A549 treated with ZK216348 at 1 μM for 4 hours (cell line): ENCODE measurements at places on chromosomes 1 and 21. TPM values are rescaled to one million over a fixed set of nuclear protein-coding genes. Genes with fewer than 3 reads are reported as not detected.

The SERTAD4 gene
- 0.59 to 2.1 TPM (median 0.84 TPM) in 5 replicates for total RNA-seq

The UMODL1 gene
- total RNA-seq = not detected in 5 replicates

The NCAM2 gene
- not detected in 5 replicates for total RNA-seq

The C1orf185 gene
- total RNA-seq = not detected in 5 replicates

The CASZ1 gene
- total RNA-seq = 0.74 to 3.0 TPM (median 1.7 TPM) in 5 replicates

The LMOD1 gene
- not detected in 5 replicates for total RNA-seq

The ATP6V1G3 gene
- not detected in 5 replicates for total RNA-seq

The PLEKHG5 gene
- 1.8 to 5.2 TPM (median 3.3 TPM) in 5 replicates for total RNA-seq

The AIRE gene
- not detected in 5 replicates for total RNA-seq

The VASH2 gene
- 2.8 to 3.9 TPM (median 3.7 TPM) in 5 replicates for total RNA-seq

The FAAH gene
- 0.65 to 1.5 TPM (median 1.0 TPM) in 5 replicates for total RNA-seq

The ZNF697 gene
- 1.4 to 2.0 TPM (median 1.6 TPM) in 5 replicates for total RNA-seq

The IPP gene
- total RNA-seq = 2.3 to 5.3 TPM (median 5.1 TPM) in 5 replicates

The OBSCN gene
- total RNA-seq = 2.3 to 7.6 TPM (median 5.9 TPM) in 5 replicates

The OLFM3 gene
- total RNA-seq = not detected in 5 replicates

The KCNE2 gene
- not detected in 5 replicates for total RNA-seq

The PLEKHN1 gene
- total RNA-seq = 4.0 to 6.6 TPM (median 5.4 TPM) in 5 replicates

The POFUT2 gene
- total RNA-seq = 13.3 to 25.2 TPM (median 22.0 TPM) in 5 replicates

The CD160 gene
- total RNA-seq = not detected in 5 replicates

The CNR2 gene
- total RNA-seq = not detected in 5 replicates

The FALEC gene
- not detected in 5 replicates for total RNA-seq

The OR10Z1 gene
- not detected in 5 replicates for total RNA-seq

The TMEM51 gene
- total RNA-seq = 29.9 to 38.0 TPM (median 35.7 TPM) in 5 replicates

The BMP8B gene
- total RNA-seq = 3.7 to 5.4 TPM (median 4.5 TPM) in 5 replicates

The PAQR6 gene
- 2.9 to 5.5 TPM (median 3.4 TPM) in 5 replicates for total RNA-seq

The SFT2D2 gene
- 10.5 to 18.1 TPM (median 14.5 TPM) in 5 replicates for total RNA-seq

The PLD5 gene
- 1.3 to 3.8 TPM (median 2.1 TPM) in 5 replicates for total RNA-seq

The ZNF695 gene
- total RNA-seq = 2.1 to 3.4 TPM (median 2.7 TPM) in 5 replicates

The CHRM3 gene
- 0.04 to 0.11 TPM in 2 of 5 replicates, not detected in the others for total RNA-seq

The IFI44L gene
- total RNA-seq = 0.02 to 0.05 TPM in 2 of 5 replicates, not detected in the others

The RGS8 gene
- not detected in 5 replicates for total RNA-seq

The GNG5 gene
- total RNA-seq = 158 to 190 TPM (median 169 TPM) in 5 replicates

The GFI1 gene
- total RNA-seq = 0.17 to 0.35 TPM (median 0.26 TPM) in 5 replicates

The FCRL1 gene
- total RNA-seq = not detected in 5 replicates

The SLC2A1 gene
- total RNA-seq = 91.3 to 124 TPM (median 112 TPM) in 5 replicates

The FTCD gene
- total RNA-seq = not detected in 5 replicates

The ASTN1 gene
- not detected in 5 replicates for total RNA-seq

The NPHS2 gene
- total RNA-seq = not detected in 5 replicates

The NEGR1 gene
- total RNA-seq = not detected in 5 replicates

The OR6K3 gene
- total RNA-seq = not detected in 5 replicates

The NR0B2 gene
- total RNA-seq = not detected in 5 replicates
